ENCODE measurements at places on chromosomes 6 and 20. TPM values are rescaled to one million over a fixed set of nuclear protein-coding genes. Genes with fewer than 3 reads are reported as not detected.

GRCh38 chr6:36805917-36806316 is 33.3 kb downstream of the CPNE5 start:
- H3K27me3 ChIP-seq = no peaks in the 10 kb centered on the region
- H3K4me1 ChIP-seq = no peaks in the 10 kb centered on the region
- no peak for DNase-seq
- no peak overlapping the region for H3K27ac ChIP-seq
- H3K4me3 ChIP-seq = no peak overlapping the region

GRCh38 chr6:32922083-32922482 is 18.7 kb downstream of the HLA-DMB start:
- H3K27me3 ChIP-seq = peaks cover 14% of the 10 kb centered on the region
- H3K36me3 ChIP-seq = no peaks in the 10 kb centered on the region
- DNase-seq = no peak
- no peaks in the 10 kb centered on the region for H3K4me1 ChIP-seq
- no peak overlapping the region for H3K27ac ChIP-seq

EDN1 gene
- total RNA-seq = 5.4 TPM

KCNK15 gene
- total RNA-seq = 5.6 TPM

BYSL gene
- total RNA-seq = 5.8 TPM

Data from esophagus muscularis mucosa (tissue), 4 donors.